Mammary epithelial cell (primary cell): ENCODE measurements at places on chromosomes 6 and 20. TPM values are rescaled to one million over a fixed set of nuclear protein-coding genes. Genes with fewer than 3 reads are reported as not detected.
A peak's percentile ranks its signal among the peaks of the same experiment; 100 is the strongest.

Gene SOBP
- 0.33 TPM for total RNA-seq

Gene LINC00237
- total RNA-seq: not detected in 2 replicates

Gene PAK5
- 1.3 TPM for total RNA-seq

Gene FGD2
- total RNA-seq: not detected

Gene HIVEP2
- total RNA-seq: 14.5 TPM

GRCh38 chr6:105067329-105067728, 110.4 kb downstream of the LIN28B start:
- DNase-seq: no peak

DNA sequence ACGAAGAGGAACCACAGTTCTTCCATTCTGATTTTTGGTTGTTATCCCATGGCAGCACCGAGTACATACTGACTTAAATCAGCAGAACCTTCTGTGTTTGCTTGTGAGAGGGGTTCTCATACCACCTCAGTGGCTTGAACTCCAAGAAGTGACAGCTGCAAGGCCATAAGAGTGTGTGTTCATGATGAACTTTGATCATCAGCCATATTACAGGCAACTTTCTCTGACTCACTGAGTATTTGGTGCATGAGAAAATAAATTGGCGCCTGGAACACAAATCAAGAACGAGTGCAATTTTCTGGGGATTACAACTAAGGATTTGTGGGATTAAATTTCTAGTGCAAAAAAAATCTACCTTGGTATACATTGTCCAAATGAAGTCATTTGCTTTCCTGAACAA, 68.9 kb downstream of the CYP39A1 start:
- DNase-seq: no peak

DNA sequence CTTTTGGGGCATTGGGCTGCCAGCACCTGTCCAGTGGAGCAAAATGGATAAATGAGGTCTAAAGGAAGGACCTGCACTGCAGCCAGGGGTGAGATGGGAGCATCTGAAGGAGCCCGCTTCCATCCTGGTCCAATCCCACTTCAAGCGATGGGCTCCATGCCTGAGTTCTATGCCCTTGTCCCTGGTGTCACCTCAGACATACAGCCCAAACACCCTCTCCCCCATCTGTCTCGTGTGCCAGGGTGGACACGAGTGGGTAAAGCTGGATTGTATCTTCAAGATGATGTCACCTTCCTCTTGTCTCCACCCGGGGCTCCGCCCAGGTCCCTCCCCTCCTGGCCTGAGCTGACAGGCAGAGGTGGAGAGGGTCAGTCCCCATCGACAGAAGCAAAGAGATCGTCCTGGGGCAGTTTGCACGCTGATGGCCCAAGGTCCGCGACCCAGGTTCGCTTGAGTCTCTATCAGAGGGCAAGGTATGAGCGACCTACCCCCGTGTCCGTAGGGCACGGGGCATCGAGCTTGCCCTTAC, 544 bp downstream of the SMIM29 start:
- peak; percentile 21 for DNase-seq

GRCh38 chr6:73234733-73235132, 9.4 kb upstream of the KHDC1L start:
- peak; percentile 77 for DNase-seq

DNA sequence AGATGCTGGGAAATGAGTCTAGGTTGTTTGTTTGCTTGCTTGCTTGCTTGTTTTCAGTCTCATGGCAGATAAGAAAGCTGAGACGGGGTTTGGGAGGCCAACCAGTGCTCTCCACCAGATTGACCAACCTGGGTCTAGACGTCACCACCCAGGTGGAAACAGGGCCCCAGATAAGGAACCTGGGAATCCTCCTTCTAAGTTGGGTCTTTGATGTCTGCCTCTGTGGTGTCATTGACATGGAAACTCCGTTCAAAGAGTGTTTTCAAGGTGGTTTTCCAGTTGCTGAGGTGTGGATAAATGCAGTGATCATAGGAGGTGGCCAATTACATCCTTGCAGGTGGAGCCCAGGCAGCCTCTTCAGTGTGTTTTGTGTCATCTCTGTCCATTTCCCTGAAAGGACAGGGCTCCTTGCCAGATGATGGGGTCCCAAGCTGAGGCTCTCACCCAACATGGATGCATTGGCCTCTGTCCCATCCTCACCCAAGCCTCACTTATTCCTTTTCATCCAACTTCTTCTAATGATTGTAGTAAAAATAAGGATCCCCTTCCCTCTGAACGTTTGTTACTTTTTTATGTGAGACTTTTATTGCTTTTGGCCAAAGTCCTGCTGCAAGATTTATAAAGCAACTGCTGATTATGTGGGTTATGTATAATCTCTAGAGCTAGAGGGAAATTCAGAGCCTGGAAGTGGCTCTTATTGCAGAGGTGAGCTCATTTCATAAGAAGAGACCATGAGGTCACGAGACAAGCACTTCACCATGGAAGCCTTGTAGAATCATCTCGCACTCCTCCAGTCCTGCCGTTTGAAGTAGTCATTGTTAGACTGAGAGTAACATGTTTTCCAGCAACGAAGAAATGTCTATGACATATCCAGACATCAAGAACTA, 32.0 kb upstream of the SYNDIG1 start:
- no peak for DNase-seq
